ENCODE measurements at places on chromosomes 16 and 17.
A peak's percentile ranks its signal among the peaks of the same experiment; 100 is the strongest.

DNA sequence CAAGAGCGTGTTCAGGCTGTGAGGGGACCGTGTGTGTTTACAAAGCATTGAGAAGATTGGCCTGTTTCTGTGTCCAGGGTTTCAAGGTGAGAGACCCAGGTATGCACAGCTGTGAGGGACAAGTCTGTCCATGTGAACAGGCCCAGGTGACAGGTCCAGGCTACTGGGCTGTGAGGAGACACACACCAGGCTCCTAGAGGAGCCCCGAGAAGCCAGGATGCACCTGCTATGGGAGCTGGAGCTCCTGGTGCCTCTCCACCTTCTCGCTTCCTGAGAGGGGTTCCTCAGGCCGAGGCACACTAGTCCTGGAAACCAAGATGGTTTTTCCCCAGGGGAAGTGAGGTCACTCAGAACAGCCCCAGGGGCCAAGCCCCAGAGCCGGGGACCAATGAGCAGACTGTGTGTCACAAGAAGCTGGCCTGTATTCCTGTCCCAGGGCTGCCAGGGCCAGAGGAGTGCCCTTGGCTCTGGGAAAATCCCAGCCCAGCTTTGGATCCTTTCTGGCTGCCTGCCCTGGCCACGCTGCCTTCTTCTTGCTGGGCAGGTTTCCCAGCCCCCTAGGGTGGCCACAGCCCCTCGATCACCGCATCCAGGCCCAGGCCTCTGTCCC lies 153.4 kb upstream of the PLCG2 start:
- peak; percentile 55 for DNase-seq

GRCh38 chr17:42865638-42866094 lies 14.7 kb downstream of the AOC3 start:
- no peak for DNase-seq

- no peak for DNase-seq
Observed at GRCh38 chr16:84110527-84110926, 6.2 kb downstream of the MBTPS1 start.

DNA sequence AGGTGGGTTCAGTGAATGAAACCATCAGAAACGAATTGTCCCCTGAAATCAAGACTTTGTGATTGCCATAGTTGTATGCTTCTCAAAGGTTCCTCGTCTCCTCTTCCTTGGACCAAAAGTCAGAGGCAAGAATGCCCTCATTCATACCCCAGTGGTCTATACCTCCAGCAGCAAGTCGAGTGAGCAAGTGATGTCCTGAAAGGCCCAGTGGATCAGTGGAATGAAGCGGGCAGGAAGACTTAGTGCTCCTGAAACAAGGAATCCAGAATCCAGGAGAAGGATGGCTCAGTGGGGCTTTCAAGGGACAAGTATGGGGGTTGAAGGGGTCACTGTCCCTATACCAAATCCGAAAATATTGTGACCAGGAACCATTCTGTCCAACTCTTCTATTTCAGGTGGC lies 5.3 kb upstream of the ERBB2 start:
- no peak for DNase-seq

- DNase-seq: no peak
Observed at GRCh38 chr16:79449067-79449769, 151.3 kb downstream of the MAF start.

DNA sequence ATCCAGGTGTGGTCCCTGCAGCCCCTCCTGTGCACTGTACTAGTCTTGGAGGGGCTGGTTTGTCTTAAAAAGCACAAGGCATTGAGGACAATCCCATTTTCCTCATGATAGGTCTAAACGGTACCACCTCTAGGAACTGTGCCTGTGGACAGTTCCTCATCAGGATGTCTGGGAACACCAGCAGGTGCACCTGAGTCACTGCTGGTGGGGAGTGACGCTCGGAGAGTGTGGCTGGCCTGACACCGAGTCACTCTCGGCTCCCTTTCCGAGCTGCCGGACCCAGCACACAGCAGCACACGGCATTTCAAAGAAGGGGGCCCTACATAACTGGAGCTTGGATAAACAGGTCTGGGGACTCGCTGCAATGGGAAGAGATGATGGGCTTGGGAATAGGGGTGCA lies 25.6 kb downstream of the LRRC75A start:
- DNase-seq: no peak

DNA sequence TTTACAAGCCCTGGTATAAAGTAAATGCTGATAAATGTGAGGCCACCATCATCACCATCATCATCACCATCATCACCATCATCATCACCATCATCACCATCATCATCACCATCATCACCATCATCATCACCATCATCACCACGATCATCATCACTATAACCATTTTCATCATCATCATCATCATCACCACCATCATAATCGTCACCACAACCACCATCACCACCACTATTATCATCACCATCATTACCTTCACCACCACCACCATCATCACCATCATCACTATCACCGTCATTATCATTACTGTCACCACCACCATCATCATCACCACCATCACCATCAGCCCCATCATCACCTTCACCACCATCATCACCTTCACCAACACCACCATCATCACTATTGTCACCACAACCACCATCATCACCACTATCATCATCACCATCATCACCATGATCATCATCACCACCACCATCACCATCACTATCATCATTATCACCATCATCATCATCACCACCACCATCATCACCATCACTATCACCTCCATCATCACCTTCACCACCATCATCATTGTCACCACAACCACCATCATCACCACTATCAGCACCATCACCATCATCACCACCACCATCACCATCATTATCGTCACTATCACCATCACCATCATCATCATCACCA lies 16.6 kb upstream of the ZNF469 start:
- DNase-seq: no peak

DNA sequence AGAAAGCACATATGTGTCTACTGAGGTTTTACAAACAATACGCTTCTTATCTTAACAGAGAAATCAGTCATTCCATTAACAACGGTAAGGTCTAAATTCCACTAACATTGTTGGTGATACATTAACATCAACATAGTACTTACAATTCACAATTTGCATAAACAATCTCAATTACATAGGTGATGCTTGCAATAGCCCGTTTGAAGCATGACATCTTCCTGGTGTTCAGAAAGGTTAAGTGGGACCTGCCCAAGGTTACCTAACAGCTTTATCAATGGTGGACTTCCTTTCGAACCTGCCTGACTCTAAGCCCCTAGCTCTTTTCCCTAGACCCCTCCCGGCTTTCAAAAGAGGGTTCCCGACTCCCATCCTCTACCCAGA lies 699 bp downstream of the FAM222B start:
- no peak for DNase-seq

GRCh38 chr16:27717726-27718125 lies 167.8 kb downstream of the KATNIP start:
- DNase-seq: no peak

DNA sequence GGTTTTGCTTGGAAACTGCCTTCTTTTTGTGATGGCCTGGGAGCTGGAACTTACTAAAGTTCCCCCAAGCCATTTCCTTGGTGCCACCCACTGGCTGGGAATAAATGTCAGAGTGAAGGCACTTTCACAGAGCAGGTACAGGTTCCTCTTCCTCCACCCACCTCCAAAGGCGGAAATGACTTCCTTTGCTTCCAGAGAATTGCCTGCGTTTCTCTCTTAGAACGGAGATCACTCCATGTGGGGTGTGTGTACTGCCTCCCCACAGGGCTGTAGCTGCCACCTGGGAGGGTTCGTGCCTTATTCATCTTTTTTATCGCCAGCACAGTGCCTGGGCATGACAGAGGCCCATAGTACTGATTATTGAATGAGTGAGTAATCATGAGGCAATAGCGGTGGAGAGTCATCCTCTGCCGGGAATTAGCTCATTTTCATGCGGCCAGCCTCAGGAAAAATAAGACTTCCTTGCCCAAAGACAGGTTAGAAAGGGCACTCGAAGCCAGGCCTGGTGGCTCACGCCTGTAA lies 32.2 kb upstream of the HAS3 start:
- no peak for DNase-seq

- DNase-seq: no peak
Observed at GRCh38 chr17:32958418-32958817, 30.5 kb downstream of the TMEM98 start.

DNA sequence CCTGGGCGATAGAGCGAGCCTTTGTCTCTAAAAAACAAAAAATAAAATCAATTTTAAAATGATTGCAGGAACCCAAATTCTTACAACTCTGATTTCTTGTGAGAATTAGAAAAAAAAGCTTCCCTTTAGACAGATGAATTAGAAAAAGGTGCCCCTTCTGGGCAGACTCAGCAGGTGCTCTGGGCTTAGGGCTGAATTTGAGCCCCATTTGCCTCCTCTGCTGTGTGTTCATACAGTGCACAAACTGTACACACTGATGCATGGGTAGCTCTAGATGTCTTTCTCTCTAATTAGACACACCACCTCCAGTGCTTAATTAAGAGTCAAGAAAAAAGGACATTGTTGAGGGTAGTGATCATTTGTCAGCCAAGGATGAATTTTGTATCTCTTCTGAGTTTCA lies 38.5 kb upstream of the NOL11 start:
- DNase-seq: no peak

DNA sequence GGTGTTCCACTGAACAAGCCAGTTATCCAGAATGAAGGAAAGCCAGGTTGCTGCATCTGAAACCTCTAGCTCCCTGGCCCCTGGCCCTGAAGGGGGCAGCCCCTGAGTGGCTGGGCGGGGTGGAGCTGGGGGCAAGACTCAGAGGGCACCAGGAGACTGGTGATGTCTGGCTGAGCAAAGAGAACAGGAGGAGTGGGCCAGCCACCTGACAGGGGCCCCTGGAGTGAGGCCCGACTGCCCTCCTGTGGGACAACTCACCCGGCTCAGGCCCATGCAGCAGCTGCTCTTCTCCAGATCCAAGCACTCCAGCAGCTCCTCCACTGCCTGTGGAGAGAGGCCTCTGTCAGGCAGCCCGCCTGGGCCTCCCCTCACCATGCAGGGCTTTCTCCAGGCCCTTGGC lies 60.4 kb downstream of the PIPOX start:
- DNase-seq: no peak

- DNase-seq: no peak
Observed at GRCh38 chr17:31405890-31406371, 14.5 kb downstream of the RAB11FIP4 start.

GRCh38 chr17:55116440-55116914 lies 147.9 kb downstream of the STXBP4 start:
- no peak for DNase-seq

- no peak for DNase-seq
Observed at GRCh38 chr17:55448681-55449080, 27.0 kb upstream of the MMD start.

GRCh38 chr16:86575754-86576557 lies 2.4 kb upstream of the FOXL1 start:
- DNase-seq: peak; percentile 38

DNA sequence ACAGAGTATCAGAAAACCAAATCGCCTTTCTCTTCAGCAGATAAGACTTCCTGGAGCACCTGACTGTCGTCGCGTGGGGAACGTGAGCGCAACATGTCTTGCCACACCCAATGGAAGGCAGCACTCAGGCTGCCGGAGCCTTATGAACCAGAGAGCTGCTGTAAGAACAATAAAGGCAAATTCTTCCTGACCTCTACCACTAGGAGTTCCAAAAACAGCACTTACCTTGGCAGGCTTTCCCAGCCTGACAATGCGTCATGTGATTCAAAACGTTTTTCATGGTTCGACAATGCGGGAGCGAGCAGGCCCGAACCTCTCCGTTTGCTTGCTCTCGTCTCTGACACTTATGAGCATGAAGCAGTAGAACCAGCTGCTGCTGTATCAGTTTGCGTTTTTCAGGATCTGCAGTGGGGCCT lies 75.8 kb upstream of the TRAP1 start:
- DNase-seq: no peak

- no peak for DNase-seq
Observed at GRCh38 chr17:79627766-79628690, 17.2 kb upstream of the RBFOX3 start.

- DNase-seq: no peak
Observed at GRCh38 chr17:83028851-83029250, 50.6 kb upstream of the METRNL start.

GRCh38 chr16:88383401-88384221 lies 852 bp downstream of the ZNF469 start:
- DNase-seq: peak; percentile 13

- no peak for DNase-seq
Observed at GRCh38 chr17:31144428-31144827, 49.7 kb downstream of the NF1 start.

DNA sequence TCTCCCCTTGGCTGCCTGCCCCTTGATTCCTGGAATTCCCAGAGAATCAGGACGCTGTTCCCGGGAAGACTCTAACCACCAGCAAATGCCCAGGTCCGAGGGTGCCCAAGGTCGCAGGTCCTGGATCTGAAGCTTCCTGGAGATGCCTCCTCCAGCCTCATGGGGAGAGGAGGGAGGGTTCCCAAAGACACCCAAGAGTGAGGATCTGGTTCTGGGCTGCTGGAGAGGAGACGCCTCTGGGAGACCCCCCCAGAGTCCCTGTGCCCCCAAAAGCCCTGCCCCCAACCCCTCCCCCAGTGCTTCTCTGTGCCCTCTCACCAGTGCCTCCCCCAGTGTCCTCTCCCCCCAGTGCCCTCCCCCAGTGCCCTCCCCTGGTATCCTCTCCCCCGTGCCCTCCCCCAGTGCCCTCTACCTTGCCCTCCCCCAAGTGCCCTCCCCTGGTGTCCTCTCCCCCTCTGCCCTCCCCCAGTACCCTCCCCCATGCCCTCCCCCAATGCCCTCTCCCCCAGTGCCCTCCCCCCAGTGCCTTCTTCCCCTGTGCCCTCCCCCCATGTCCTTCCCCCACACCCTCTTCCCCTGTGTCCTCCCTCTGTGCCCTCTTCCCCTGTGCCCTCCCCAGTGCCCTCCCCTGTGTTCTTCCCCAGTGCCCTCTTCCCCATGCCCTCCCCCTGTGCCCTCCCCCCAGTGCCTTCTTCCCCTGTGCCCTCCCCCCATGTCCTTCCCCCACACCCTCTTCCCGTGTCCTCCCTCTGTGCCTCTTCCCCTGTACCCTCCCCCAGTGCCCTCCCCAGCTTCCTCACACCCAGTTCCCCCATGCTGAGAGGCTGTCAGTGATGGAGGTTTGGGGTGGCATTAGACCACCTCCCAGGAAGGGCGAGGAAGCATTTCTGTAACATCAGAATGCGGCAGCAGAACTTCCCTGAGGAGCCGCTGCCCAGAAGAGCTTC lies 6.3 kb upstream of the SECTM1 start:
- no peak for DNase-seq

DNA sequence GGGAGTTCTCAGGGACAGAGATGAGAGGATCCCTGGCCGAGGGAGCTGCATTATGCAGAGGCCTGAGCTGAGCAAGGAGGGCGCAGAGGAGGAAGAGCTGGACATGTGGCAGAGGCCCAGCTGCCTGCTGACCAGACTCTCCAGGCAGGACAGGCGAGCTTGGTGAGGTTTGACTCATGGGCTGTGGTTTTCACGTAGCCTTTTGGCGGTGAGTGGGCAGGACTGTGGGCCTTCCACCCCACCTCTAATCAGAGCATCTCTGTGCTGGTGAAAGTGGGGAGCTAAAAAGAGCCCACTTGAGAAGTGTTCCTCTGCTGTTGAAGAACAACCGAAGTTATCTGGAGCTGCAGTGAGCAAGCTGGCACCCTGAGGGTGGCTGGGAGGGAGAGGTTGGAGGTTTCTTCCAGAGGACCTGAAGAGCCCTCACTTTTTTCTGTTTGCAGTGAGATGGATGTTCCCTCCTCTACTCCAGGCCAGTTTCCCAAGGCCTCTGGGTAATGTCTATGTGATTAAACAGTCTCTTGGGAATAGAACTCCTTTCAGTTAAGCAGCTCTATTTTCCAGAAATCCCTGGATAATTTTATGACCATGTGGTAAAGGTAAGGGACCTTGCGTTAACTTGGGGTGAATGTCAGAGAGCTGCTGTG lies 11.9 kb downstream of the EPN2 start:
- peak; percentile 54 for DNase-seq
